ENCODE measurements at places on chromosomes 4 and X. TPM values are rescaled to one million over a fixed set of nuclear protein-coding genes. Genes with fewer than 3 reads are reported as not detected.

The MORF4L2 gene
- total RNA-seq: 204 TPM

The CACNA1F gene
- total RNA-seq: 0.17 TPM

- no peak for DNase-seq
Measured at GRCh38 chr4:116361790-116362189, 723.6 kb downstream of the TRAM1L1 start.

DNA sequence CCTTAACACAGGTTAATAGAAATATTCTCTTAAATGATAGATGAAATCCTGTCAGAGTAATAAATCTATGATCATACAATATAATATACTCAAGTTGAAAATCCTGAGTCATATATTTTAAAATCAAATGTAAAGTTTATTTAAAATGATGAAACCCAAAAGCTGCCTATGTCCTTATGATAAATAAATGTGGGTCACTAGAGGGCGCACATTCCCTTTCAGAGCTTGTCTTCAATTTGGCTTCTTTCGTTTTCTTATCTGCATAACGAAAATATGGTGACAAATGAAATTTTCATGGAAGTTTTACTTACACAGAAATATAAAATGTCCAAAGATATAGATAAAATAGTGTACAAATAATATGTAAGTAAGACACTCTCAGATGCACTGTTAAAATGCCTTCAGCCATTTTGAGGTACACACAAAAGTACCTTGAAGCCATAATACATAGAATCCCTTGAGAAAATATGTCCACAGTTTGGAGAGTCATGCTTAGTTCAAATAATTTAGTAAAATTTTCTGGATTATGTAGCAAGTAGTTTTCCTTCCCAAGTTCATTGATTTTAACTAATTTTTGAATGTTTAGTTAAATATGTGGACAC is 680.4 kb downstream of the DMD start:
- DNase-seq: no peak

The MMRN1 gene
- total RNA-seq: 5.2 TPM

- no peak for DNase-seq
Measured at GRCh38 chr4:147580396-147580795, 36.8 kb upstream of the TMEM184C start.

- DNase-seq: no peak
Measured at GRCh38 chr4:140837736-140838135, 81.6 kb upstream of the TBC1D9 start.

DNA sequence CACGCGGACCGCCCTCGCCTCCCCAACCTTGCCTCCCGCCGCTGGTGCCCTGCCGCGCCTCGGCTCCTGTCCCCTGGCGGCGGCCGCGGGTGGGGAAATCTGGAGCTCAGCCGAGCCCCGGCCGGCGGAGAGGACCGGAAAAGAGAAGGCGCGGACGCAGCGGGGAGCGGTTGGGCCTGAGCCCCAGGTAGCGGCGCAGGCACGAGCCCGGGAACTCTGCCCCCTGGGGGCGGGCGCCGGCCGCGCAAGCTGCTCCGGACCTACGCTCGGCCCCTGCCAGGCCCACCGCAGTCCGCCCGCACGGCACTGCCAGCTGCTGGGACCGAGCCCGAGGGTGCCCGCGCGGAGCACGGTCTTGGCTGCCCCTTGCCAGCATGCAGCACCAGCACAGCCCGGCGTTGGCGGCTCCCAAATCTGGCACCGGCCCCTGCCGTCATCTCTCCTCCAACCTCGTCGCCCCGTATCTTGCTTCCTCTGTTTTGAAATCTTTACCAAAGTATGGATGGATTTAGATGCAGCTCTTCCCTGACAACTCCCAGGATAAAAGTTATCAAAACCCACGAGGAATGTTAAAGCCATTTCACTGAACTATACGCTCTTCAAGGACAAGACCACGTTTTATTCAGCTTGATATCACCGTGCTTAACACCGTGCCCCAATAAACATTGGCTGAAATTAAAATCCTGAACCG is at the start of gene PRSS12:
Gene PRSS12 (minus strand): TSS at position 161 of the 691 bp plus-strand sequence. CDS start 283 bp downstream, outside the sequence.
- peak; percentile 76 for DNase-seq

DNA sequence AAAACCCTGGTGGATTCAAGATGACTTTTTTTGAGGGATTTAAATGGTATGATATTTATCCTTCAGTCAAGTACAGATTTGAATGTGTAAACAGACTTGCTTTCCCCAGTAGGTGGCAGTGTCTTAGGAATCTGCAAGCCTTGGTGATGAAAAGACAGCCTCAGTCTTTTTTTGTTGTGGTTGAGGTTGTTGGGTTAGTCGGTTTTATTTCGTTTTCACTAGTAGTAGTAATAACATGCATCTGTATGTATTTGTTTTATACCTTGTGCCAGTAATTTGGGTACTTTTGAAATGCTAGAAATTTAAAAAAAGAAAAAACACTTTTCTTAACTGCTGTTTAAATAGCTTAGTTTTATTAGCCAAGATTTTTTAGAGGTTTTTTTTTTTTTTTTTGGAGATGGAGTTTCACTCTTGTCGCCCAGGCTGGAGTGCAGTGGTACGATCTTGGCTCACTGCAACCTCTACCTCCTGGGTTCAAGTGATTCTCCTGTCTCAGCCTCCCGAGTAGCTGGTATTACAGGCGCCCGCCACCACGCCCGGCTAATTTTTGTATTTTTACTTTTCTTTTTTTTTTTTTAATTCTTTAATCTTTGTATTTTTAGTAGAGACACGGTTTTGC is 39.2 kb downstream of the COPS4 start:
- no peak for DNase-seq

- no peak for DNase-seq
Measured at GRCh38 chrX:54043541-54044125, 640 bp downstream of the PHF8 start.

DNA sequence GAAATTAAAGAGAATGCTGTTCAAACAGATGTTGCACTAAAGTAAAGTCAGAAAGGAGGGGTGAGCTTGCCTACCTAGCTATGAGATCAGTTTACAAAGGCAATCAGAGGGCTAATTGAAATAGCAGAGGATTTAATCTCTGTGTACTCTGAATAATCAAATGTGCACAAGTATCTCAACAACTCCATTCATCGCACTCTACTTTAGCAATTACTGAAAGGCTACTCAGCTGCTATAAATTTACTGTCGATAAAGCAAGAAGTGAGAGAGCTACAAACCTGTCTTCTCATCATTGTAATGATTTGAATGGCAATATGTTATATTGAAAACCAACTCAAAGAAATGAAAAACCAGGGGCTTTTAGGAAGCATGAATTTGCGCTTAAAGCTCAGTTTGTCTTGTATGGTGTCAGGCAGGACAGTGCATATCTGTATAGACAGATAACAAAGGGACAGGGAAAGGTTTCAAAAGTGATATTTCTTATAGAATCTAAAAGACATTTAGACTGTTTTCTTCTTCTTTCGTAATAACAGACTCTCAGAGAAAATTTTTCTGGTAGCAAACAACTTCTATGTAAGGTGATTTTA is 34.8 kb downstream of the GC start:
- DNase-seq: no peak

The AMTN gene
- total RNA-seq: not detected

GRCh38 chr4:112288455-112288854 is 2.8 kb upstream of the TIFA start:
- no peak for DNase-seq

Data from right cardiac atrium (tissue), 5 donors.